Prostate gland (tissue), 2 donors: ENCODE measurements at places on chromosomes 1 and 21.
A peak's percentile ranks its signal among the peaks of the same experiment; 100 is the strongest.

DNA sequence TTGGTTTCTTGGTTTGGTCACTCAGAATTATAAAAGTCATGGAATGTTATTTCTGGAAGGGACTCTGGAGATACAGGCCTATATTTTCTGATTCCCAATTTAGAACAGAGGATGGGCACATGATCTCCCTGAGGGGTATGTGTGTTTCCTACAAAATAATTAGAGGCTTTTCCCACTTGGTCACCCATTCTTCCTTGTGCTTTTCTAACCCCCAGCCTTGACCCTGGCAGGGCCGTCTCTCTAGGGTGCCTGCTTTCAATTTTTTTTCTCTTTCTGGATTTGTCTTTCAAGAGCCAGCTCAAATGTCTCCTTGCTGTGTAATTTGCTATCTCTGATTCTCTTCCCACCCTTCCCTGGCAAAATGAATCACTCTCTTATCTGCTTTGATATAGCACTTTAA lies 131.9 kb downstream of the HLX start:
- DNase-seq, result no peak

DNA sequence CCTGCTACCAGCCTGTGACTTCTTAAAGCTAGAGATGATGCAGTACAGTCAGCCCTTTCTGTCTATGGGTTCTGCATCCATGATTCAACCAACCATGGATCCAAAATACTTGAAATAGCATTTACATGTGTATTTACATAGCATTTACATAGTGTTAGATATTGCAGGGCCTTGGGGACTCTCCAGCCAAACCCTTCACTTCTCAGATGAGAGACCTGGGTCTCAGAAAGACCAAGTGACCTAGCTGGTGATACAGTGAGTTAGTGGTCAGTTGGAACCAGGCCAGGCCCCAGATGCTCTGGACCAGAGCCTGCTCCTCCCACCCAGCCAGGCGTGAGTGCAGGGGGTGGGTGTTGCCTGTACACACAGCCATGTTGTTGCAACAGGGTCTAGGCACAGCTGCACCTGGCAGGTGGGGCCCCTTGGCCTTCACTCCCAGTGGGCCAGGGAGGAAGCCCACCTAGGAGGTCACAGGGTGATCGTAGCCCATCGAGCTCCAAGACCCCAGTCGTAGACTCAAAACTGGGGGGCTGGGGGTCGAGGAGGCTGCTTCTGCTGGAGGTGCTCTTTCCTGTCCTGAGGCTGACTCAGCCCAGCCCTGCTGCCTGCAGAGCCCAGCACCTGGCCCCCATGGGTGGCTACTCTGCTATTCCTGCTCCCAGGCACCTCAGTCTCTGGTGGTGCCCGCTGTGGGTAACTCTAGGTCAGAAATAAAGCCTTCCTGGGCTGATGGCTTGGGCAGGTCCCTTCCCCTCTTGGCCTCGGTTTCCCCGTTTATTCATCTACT lies 7.7 kb downstream of the TMEM61 start:
- DNase-seq, result no peak

- no peak for DNase-seq
Observed at GRCh38 chr1:36511804-36512798, 29.4 kb upstream of the CSF3R start.

- no peak for DNase-seq
Observed at GRCh38 chr1:109225308-109225707, 11.6 kb downstream of the SARS1 start.

DNA sequence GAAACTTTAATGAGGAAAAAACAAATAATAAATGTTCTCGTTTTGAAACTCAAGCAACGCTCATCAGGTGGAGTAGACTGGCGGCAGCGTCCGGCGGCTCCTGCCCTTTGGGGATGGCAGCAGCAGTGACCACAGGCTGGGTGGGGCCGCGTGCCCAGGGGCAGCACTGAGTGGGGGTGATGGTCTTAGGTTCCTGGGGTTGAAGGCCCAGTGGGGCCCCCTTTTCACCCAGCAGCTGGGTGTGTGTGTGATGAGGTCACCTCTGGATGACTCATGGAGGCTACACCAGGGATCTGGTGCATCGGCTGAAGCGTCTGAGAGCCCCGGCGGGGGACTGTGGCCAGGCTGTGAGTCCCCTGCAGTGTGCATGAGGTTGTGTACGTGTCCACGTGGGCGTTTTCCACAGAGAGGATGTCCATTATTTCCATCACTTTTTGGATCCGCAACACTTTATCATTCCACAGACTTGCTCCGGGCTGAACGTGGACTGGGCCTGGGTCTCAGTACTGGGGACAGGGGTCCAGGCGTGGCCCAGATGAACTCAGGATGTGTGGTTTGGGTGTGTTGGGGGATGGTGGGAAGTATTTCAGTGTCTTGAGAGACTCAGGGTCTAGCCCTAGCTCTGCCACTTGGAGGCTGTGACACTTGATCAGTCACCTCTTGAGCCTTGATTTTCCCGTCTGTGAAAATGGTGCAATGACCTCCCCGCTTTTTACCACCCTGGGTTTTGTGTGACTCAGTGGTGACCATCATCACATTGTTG lies 25.6 kb downstream of the LDLRAP1 start:
- peak; percentile 52 for DNase-seq

DNA sequence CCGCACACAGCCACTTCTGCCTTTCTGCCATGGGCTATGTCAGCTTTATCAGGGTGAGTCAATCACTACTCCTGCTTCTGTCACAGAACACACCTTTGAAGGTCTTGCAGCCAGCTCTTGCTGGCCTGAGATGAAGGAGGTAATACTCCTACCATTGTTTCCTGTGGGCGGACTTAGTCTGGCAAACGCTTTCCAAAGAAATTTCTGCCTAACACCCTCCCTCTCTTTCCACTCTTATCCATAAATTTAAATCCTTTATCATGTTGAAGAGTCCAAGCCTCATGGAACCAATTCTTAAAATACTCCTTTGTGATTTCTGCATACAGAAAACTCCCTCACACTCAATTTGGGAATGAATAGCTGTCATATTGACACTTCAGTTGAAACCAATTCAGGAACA lies 633.1 kb upstream of the CHRM3 start:
- DNase-seq, result no peak

GRCh38 chr1:220926146-220926545 lies 46.9 kb downstream of the HLX start:
- no peak for DNase-seq

DNA sequence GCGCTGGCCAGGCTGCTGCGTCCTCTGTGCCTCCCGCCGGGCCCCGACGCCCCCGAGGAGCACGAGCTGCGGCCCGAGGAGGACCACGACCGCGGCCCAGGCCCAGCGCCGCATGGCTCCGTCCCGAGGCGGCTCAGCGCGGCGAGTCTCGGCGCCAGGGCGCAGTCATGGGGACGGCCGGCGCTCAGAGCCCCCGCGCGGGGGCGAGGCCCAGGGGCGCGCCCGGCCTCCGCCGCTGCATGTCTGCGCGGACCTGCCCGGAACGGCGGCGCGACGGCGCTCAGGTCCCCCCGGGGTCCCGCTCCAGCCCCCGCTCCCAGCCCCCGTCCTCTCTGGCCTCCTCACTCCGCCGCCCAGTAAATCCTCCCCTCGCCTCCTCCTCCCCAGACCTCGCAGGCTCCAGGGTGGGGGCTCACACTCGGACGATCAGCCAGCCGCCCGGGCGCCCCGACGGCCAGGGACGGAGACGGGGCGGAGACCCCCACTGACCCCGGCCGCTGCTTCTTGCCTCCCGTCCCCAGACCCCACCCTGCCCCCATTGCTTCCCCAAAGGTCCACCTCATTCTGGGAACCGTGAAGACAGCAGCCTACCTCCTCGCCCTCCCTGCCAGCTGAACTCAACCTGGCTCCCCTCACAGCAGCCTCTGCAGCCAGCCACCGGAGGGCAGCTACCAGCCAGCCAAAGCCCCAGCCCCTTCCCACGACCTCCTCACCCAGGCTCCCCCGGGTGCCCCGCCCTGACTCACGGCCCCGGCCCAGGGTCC lies at the start of gene C1QTNF12:
C1QTNF12 (minus strand) TSS at position 146 of the 764 bp plus-strand sequence; CDS start at position 114, 32 bp downstream.
- DNase-seq, result no peak

DNA sequence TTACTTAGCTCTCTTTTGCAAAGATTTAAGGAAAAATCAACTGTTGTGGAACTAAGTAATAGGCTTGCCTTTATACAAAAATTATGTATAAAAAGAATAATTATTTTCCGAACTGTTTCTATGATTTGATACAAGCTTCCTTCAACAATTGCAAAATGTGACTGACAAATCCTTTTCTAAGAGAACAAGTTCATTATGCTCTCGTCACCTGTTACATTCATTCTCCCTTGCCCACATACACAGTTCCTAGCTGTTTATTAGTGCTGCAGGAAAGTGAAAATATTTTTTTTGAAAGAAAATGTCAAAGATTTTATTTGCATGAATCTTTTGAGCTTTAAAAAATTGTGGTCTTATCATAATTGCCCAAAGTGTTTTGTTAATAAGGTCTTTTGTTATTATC lies 466.2 kb downstream of the USP25 start:
- DNase-seq, result no peak

DNA sequence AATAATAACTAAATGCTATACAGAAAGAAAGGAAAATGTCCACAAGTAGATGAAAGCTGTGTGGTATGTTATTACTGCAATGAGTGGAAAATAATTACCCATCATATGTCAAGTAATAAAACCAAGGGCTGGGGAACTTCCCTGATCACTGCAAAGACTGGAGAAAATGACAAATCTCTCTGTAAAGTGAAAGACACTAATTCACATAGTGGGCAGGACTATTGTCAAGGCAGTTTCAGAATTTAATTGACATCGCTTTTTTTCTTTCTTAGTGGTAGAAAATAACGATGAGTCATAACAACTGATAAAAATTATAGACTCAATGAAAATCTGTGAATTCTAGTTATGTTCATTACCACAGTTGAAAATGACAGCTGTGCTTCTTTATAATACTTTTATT lies 153.7 kb upstream of the ST6GALNAC5 start:
- no peak for DNase-seq
